ENCODE measurements at places on chromosomes 12 and 14. TPM values are rescaled to one million over a fixed set of nuclear protein-coding genes. Genes with fewer than 3 reads are reported as not detected.

GRCh38 chr14:92412912-92413311 is 89.9 kb downstream of the SLC24A4 start:
- DNase-seq: no peak

GRCh38 chr12:102421802-102422583 is 58.4 kb downstream of the IGF1 start:
- no peak for DNase-seq

AICDA gene
- total RNA-seq: not detected

DNA sequence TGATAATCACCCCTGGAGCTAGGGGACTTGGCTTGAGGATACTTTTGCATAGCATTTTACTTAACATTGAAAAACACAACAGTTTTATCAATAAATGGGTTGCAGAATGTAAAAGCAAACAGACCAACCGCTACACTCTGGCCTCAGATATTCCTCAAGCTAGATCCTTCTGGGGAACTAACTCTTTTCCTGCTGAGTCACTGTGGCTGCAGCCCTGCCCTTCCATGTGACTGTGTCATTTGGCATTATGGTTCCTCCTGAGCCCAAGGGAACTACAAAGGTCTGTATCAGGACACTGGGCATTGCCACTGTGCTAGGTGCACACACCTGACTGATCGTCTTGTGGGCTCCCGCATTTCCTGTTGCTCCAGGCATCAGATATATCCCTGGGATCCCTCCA is 56.6 kb downstream of the TTC9 start:
- peak; percentile 29 for DNase-seq

GRCh38 chr12:63521706-63522105 is 146.6 kb downstream of the DPY19L2 start:
- no peak for DNase-seq

DNA sequence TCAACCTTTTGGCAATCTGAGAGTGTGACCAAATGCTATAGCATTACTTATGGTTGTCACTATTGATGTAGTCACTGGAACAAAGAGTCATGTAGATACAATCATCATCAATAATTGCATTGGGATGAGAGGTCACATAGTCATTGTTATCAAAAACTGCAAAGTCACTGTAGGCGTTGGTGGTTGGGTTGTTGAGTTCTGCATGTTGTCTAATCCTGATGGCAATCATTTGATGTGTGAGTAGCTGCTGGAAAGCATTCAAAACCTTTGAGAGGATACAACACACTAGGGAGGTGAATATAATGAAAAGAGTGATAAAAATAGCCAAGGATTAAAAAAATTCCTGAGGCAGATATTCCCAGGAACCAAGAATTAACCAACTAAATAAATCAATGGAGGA is 214.7 kb upstream of the SYT10 start:
- no peak for DNase-seq

SMIM41 gene
- not detected for total RNA-seq

DNA sequence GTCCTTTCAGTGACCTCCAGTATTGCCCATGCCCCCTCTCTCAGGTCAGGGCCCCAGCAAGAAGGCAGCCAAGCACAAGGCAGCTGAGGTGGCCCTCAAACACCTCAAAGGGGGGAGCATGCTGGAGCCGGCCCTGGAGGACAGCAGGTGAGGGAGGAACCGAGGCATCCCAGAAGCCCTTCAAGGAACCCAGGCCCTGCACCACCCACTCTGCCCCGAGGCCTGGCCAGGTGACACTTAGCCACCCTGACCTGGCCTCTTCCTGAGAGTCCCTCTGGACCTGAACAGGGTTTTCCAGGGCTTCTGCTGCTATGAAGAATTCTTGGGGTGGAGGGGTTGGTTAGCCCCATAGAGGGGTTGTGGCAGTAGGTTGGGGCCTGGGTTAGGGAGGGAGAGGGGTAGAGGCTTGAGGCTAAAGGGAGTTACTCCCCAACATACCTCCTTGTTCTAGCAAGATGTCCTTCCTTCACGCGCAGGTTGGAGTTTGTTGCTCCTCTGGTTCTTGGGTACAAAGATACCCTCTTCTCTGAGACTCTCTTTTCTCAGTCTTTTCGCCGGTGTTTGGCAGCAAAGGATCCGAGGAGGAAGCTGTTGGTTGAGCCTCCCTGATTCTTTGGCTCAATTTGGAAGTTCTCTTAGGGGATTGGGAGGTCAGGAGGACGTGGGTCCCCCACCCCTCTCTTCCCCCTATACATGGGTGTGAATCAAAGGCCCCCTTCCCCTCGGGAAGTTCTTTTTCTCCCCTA is 2.1 kb downstream of the TARBP2 start:
- no peak for DNase-seq

- DNase-seq: no peak
Observed at GRCh38 chr14:65279510-65279909, 133.0 kb upstream of the FUT8 start.

FGF23 gene
- total RNA-seq: not detected

- no peak for DNase-seq
Observed at GRCh38 chr12:94849411-94849976, 154.0 kb downstream of the NDUFA12 start.

- DNase-seq: no peak
Observed at GRCh38 chr14:72980863-72981262, 46.0 kb downstream of the ZFYVE1 start.

DNA sequence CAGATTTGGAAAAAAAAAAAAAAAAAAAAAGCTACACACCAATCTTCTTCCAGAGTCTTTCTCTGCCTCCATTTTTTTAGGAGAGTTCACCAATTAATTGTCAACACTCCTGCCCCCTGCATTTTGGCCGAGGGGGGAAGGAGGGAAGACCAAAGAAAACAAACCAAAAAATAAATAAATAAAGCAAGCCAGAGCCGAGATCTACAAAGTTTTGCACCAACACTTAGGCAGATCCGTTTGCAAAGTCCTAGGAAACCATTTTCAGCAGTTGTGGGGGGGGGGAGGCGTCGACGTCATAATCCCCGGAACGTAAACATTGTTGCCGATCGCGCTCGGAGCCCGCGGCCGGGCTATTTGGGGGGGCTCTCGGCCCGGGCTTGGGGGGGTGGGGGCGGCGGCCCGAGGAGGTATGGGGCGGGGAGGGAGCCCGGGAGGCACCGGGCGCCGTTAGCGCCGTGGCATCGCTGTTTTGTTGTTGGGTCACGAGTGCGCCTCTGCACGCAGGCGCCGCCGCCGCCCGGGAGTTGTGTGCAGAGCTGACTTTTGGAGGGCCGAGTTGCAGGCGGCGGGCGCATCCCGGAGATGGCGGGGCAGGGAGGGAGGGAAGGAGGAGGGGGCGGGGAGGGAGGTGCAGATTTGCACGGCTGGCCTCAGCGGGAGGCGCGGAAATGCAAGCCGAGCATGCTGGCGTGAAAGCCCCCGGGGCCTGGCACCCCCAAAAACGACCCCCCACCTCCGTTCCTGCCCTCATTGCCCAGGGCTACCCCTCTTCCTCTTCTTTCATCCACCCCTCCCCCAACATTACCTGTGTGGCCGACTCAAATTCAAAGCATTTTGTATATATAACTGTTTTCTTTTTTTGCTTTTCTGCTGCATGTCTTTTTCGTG is 598 bp downstream of the KDM2B start:
- DNase-seq: peak; percentile 34

RARG gene
- total RNA-seq: 0.91 TPM

DNA sequence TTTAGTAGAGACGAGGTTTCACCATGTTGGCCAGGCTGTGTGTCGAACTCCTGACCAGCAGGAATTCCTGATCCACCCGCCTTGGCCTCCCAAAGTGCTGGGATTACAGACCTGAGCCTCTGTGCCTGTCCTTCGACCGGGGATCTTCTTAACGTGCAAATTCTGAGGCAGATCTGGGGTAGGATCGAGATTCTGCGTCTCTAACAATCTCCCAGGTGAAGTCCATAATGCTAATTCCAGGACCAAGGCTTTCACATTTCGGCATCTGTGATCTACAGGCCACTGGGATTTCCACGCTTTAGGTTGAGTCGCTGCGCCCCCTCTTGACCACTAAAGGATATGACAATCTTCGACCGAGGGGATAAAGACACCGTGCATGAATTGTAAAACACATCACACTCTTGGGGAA is 24.8 kb downstream of the FOS start:
- peak; percentile 66 for DNase-seq

OVCH1 gene
- total RNA-seq: not detected

TSPAN31 gene
- total RNA-seq: 10.4 TPM

AVPR1A gene
- total RNA-seq: not detected

DNA sequence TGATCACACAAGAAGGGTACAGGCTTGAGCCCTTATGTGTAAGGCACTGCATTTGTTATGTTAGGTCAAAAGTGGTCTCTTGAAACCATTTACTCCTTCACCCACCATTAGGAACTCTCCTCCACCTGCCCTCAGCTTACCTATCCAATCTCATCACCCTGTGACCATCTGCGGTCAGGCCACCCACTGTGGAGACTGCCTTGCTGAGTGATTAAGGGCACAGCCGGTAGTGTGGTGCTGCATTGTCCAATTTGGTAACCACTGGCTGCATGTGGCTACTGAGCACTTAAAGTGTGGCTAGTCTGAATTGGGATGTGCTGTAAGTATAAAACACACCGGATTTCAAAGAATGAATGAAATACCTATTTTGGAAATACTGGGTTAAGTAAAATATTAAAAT is 177.1 kb upstream of the PARP11 start:
- no peak for DNase-seq

TMCC3 gene
- total RNA-seq: not detected

KCNH3 gene
- 0.13 TPM for total RNA-seq

DNA sequence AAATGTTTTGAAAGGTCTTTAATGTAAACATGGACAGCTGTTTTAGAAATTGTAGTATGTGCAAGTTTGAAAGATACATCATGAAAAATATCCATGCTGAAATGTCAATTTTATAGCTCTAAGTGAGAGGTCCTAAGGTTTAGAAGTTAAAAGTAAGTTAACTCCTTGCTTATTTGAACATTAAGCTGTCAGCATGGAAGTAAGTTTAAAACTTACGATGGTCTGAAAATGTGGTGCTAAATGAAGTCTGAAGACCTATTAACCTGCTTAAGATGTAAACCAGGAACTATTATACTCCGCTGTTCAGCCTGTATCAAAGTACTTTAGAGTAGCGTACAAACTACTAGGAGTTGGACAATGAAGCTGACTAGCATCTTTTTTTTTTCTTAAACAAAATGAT is 1082.4 kb downstream of the TMTC2 start:
- no peak for DNase-seq

GRCh38 chr14:98412431-98412830 is 859.6 kb downstream of the BCL11B start:
- DNase-seq: no peak

- DNase-seq: no peak
Observed at GRCh38 chr14:52391881-52392615, 77.9 kb downstream of the PTGER2 start.

All from HepG2 (cell line).